ENCODE measurements at places on chromosomes 1 and 21.

GRCh38 chr1:46687093-46687659 is 15.5 kb downstream of the TEX38 start:
- no peak for DNase-seq

DNA sequence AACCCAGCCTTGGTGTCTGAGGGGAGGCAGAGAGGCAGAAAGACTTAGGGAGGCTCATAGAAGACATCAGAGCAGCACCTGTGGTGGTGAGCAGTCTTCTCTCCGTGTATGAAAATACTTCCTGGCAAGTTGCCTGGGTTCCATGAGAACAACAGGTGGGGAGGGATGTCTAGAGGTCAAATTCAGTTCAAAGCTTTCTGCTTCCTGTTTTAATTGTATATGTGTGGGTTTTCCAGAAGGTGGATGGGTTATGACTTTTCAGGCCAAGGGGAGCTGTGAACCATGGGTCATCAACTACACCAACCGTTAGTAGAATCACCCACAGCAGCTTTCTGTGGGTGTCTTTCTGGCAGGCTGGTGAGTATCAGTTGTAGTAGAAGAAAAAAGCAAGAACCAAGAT is 4.1 kb upstream of the FCRL2 start:
- no peak for DNase-seq

- DNase-seq, result no peak
Measured at GRCh38 chr1:15065736-15066135, 87.8 kb upstream of the TMEM51 start.

GRCh38 chr1:47725511-47725991 is 271.6 kb downstream of the TRABD2B start:
- DNase-seq, result no peak

DNA sequence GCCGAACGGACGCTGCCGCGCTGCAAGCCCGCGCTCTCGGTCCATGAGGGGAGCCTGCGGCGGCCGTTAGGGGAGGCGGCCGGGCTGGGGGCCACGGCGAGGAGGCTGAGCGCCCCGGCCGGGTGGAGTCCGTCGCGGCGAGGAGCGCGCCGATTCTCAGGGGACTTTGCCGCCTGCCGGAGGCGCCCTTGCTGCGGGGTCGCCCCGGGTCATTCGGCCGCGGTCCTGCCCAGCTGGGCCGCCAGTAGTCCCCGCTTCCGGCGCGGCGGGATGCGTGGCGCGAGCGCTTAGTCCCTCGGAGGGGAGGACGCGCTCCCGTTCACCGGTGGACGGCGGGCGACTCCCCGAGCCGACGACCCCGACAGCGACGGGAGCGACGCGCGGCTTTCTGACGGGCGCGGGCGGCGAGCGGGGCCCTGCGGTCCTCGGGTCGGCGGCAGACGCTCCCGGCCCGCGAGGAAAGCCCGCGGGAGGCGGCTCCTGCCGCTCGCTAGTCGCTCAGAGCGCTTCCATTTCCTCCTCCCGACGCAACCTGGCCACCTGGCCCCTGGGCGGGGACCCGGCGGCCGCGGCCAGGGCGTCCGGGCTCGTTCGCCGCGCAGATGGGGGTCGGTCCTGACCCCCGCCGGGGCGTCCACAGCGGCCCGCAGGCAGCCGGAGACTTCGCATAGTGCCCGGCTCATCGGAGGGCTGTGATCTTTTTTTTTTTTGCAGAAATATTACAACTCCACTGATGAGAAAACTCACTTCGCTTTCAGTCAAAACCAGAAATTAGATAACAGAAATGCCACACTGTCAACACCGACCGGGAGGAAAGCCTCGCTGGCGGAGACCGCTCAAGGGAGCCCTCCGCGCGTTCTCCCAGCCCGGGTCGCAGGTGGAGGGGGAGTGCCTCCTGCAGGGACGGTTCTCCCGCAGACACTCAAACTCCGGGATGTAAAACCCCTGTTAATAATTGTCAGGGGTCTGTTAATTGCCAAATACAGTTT is 641 bp upstream of the ZBTB21 start:
- peak; percentile 12 for DNase-seq

All from RWPE1 (cell line).